HL-60 (cell line): ENCODE measurements at places on chromosomes 6 and 20.

- no peak for DNase-seq
Measured at GRCh38 chr6:91761621-91762020, 1174.7 kb upstream of the MAP3K7 start.

GRCh38 chr6:30231067-30231466 lies 17.9 kb upstream of the TRIM26 start:
- DNase-seq = no peak

GRCh38 chr20:57372581-57373350 lies 18.4 kb upstream of the RBM38 start:
- no peak for DNase-seq

GRCh38 chr6:122202576-122203137 lies 196.8 kb upstream of the HSF2 start:
- DNase-seq = no peak

GRCh38 chr6:85172705-85173104 lies 277.2 kb upstream of the NT5E start:
- DNase-seq = no peak

GRCh38 chr6:162019349-162019748 lies 708.2 kb downstream of the PRKN start:
- DNase-seq = no peak

- no peak for DNase-seq
Measured at GRCh38 chr6:104608101-104608500, 251.6 kb downstream of the HACE1 start.

GRCh38 chr6:20117474-20117873 lies 94.8 kb downstream of the MBOAT1 start:
- DNase-seq = no peak

- no peak for DNase-seq
Measured at GRCh38 chr6:81486234-81486633, 266.2 kb downstream of the TENT5A start.

DNA sequence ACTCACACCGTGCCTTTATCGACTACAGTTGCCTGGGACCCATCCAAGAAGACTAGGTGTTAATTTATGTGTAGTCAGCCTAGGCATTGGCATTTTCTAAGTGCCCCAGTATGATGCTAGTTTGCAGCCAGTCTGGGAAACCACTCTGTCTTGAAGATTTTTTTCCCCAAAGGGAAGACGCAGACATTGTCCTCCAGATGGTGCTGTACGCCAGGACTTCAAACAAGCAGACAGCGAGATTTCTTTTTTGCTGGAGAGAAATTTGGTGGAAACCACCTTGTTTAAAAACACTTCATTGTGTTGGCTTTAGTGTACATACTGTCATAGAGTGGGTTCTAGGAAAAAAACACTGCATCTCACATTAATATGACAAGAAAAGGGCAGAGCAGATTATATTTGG lies 30.0 kb downstream of the ALDH5A1 start:
- DNase-seq = peak; percentile 27

DNA sequence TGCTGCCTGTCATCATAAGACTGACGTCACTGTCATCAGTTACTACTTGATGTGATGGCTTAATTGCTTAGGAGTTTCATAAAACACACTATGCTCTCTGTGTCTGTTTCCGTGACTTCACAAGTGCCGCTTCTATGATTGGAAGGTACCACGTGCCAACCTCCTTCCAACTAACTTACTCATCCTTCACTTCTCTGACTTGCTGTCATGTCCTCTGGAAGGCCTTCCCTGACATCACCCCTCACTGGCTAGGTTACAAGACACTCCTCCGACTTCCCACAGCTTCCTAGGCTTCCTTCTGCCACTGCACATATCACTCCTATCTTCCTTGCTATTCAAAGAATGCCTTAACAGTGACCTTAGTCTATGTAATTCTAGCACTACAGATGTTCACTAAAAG lies 20.4 kb downstream of the SERINC3 start:
- DNase-seq = no peak

DNA sequence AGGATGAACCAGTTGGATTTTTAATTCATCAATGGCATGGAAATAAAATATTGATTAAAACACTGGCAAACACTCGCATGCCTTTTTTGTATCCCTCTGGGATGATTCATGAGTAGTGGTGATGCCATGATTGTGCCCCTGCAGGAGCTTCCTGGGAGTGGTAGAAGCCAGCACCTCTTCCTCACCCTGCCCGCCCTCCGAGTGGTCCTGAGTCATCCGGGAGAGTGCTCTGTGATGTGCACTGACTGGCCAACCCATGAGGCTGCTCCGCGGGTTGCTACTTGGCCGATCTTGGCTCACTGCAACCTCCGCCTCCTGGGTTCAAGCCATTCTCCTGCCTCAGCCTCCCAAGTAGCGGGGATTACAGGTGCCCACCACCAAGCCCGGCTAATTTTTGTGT lies 27.4 kb downstream of the GJA10 start:
- DNase-seq = no peak

DNA sequence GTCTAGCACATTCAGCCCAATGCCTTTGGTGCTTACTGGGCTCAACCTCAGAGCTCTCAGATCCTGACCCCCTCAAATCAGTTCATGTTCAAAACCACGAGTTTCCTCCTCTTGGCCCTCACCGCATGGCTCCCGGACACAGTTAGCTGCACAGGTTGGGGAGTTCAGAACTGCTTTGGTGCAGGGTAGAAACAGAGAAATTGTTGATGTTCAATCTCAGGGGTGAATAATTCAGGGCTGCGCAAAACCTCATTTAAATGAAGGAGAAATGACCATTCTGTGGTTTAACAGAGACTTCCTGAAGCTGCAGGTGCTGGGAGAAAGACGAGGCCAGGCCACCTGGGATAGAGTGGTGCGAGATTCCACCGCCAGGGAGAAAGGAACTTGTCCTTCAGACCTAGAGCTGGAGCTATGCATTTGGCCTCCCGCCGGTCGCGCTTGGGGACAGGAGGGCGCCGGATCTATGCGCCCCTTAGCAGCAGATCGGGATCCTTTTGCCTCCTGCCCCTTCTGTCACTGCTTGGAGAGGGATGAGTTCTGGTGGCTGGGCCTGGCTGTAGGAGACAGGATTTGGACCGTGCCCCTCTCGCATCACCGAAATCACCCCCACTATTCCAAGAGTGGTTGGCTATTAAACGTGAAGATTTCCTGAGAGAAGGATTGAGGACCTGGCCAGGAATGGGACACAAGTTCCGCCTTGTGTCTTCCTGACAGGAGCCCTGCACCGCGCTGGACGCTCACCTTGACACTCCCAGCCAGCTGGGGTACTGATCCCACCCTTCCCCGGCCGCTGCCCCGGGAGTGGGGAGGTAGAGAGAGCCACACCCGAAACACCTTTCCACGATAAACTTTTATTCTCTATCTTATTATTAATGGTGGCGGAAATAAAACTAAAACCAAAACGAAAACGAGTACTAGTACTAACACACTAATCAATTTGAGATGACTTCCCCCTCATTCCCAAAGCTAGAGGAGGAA lies 767 bp upstream of the PAX1 start:
- DNase-seq = no peak

- DNase-seq = peak; percentile 16
Measured at GRCh38 chr6:16316741-16317251, 78.4 kb downstream of the GMPR start.

DNA sequence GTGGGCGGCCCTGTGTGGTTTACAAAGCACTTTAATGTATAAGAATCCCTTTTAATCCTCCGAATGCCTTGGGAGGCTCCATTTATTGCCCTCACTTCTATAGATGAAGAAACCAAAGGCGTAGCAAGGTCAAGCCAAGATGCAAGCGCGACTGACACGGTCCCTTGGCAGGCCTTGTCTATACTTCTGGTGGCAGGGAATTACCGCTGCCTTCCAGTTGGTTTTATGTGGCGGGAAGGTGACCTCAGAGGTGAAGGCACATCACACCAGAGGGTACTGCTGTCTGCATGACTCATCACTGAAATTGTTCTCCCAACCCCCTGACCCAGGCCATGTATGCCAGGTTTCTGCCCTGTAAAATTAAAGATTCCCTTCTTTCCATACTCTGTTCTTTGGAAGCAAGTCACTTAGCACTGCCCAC lies 36.1 kb upstream of the NAA20 start:
- DNase-seq = no peak

GRCh38 chr20:20687319-20687718 lies 25.1 kb downstream of the RALGAPA2 start:
- DNase-seq = no peak

DNA sequence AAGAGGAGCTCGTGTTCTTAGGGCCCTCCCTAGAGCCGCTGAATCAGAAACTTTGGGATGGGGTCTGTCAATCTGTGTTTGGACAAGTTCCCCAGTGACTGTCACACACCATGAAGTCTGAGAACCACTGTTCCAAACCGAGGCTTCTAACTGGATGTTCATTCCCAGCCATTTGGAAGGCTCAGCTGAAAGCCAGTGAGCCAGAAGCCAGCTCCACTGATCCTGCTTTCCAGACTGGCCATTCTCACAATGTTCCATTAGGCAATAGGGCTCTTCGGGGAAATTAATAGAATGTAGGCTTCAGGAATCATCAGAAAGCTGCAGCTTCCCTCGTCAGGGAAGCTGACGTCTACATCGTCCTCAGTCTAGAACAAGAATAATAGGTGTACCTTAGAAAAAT lies 90.8 kb upstream of the QKI start:
- no peak for DNase-seq

DNA sequence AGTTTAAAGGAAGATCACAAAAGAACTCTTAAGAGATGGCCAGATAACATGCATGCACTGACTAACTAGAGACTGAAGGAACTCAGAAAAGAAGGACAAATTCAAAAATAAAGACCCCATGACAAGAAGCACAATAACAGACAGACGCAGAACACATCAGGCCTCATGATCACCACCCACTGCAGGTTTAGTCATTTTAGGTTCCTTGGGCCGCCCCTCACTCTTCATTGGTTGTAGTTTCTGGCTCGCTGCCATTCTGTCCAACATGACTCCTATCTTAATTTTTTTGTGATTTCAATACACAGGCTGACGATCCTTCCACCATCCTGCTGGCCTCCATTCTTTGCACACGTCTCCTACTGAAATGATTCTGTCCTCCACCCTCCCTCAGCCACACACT lies 21.6 kb downstream of the STX7 start:
- no peak for DNase-seq

DNA sequence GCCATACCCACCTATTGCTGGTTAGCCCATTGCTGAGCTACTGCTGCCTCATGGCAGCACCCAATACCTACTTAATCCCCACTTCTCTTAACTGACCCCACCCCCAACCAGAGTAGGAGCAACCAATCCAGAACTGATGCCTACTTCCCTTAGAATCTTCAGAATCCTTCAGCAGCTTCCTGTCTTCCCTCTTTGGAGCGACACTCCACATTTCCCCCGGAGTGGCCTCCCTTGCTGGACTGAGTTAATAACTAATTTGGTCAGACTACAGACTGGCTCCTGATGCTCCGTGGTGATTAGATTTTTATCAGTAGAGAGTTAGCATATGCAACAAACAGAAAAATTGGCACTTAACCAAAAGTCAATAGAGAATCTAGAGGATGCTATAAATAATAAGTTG lies 51.2 kb upstream of the UBR2 start:
- DNase-seq = no peak

- no peak for DNase-seq
Measured at GRCh38 chr20:31515775-31516107, 1.5 kb downstream of the HM13 start.

- no peak for DNase-seq
Measured at GRCh38 chr6:33616913-33617312, 4.2 kb upstream of the ITPR3 start.
